Spleen (tissue), 13 donors: ENCODE measurements at places on chromosomes 1 and 21. TPM values are rescaled to one million over a fixed set of nuclear protein-coding genes. Genes with fewer than 3 reads are reported as not detected.

PLA2G2C gene
- not detected for total RNA-seq

SEC16B gene
- 8.1 TPM for total RNA-seq

RNF186 gene
- not detected for total RNA-seq

IFI44 gene
- total RNA-seq, result 32.3 TPM

ORC1 gene
- total RNA-seq, result 0.94 TPM

CBR1 gene
- 35.6 TPM for total RNA-seq

RUNX3 gene
- total RNA-seq, result 52.3 TPM

PACC1 gene
- total RNA-seq, result 8.2 TPM

SNRNP40 gene
- total RNA-seq, result 52.3 TPM

DNA sequence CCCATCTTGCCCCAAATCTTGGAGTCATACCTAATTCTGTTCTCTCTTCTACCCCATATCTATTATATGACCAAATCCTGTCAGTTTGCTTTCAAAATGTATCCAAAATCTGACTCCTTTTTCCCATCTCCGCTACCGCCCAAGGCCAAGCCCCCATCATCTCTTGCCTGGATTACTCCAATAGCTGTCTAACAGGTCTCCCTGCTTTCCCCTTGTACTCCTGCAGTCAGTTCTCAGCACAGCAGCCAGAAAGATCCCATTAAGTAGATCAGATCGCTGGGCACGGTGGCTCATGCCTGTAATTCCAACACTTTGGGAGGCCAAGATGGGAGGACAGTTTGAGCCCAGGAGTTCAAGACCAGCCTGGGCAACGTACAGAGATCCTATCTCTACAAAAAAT is 19.8 kb downstream of the IQGAP3 start:
- no peaks in the 10 kb centered on the region for H3K27me3 ChIP-seq
- H3K27ac ChIP-seq, result no peak overlapping the region
- H3K4me3 ChIP-seq, result no peak overlapping the region
- DNase-seq, result no peak
- H3K4me1 ChIP-seq, result peaks cover 27% of the 10 kb centered on the region

- H3K27ac ChIP-seq, result peak overlapping the region; percentile 21
- peaks cover 15% of the 10 kb centered on the region for H3K4me1 ChIP-seq
Observed at GRCh38 chr1:89975540-89976125, 19.3 kb upstream of the ZNF326 start.

- no peak for DNase-seq
- H3K27ac ChIP-seq, result no peak overlapping the region
- H3K4me3 ChIP-seq, result no peak overlapping the region
- H3K4me1 ChIP-seq, result no peaks in the 10 kb centered on the region
- no peaks in the 10 kb centered on the region for H3K27me3 ChIP-seq
Observed at GRCh38 chr1:104768466-104768865, 1018.8 kb downstream of the AMY1C start.

- no peaks in the 10 kb centered on the region for H3K36me3 ChIP-seq
- no peaks in the 10 kb centered on the region for H3K27me3 ChIP-seq
- no peaks in the 10 kb centered on the region for H3K4me1 ChIP-seq
- no peak overlapping the region for H3K27ac ChIP-seq
Observed at GRCh38 chr1:222844411-222844779, 29.6 kb downstream of the DISP1 start.

- peak overlapping the region; percentile 70 for H3K27ac ChIP-seq
- DNase-seq, result no peak
- H3K36me3 ChIP-seq, result no peaks in the 10 kb centered on the region
- no peak overlapping the region for H3K4me3 ChIP-seq
Observed at GRCh38 chr1:115332813-115333608, 5.0 kb downstream of the NGF start.

GRCh38 chr1:235503403-235504121 is 690 bp downstream of the B3GALNT2 start:
- peaks cover 21% of the 10 kb centered on the region for H3K4me1 ChIP-seq
- H3K4me3 ChIP-seq, result peak overlapping the region; percentile 73
- H3K27ac ChIP-seq, result peak overlapping the region; percentile 79
- no peaks in the 10 kb centered on the region for H3K36me3 ChIP-seq

GRCh38 chr1:92784021-92784638 is 778 bp downstream of the EVI5 start:
- H3K4me3 ChIP-seq, result peak overlapping the region; percentile 66
- no peak for DNase-seq
- peaks cover 36% of the 10 kb centered on the region for H3K4me1 ChIP-seq
- peak overlapping the region; percentile 93 for H3K27ac ChIP-seq

DNA sequence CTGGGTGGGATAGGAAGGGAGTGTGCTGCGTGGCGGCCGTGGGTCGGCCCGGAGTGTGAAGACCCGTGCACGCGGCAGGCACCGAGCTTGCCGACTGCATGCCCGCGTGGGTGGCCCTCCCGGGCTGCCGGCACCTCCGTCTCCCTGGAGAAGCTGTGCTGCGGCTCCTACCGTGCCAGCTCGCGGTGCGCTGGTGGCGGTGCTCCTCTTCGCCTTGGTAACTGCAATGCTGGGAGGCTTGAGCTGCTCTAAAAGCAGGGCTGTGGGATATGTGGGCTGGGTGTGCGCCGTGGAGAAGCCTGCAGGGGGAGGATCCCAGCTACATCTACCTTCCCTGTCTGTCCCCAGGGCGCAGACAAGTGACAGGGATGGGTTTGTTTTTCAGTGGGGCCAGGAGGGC is 2.4 kb downstream of the GABRD start:
- H3K36me3 ChIP-seq, result no peaks in the 10 kb centered on the region
- peaks cover 30% of the 10 kb centered on the region for H3K27me3 ChIP-seq
- no peak overlapping the region for H3K27ac ChIP-seq
- DNase-seq, result no peak
- H3K4me3 ChIP-seq, result no peak overlapping the region
- peaks cover 7% of the 10 kb centered on the region for H3K4me1 ChIP-seq

GRCh38 chr1:188237573-188238348 is 1409.0 kb downstream of the PLA2G4A start:
- H3K27me3 ChIP-seq, result no peaks in the 10 kb centered on the region
- no peak overlapping the region for H3K4me3 ChIP-seq
- no peaks in the 10 kb centered on the region for H3K36me3 ChIP-seq
- no peaks in the 10 kb centered on the region for H3K4me1 ChIP-seq
- H3K27ac ChIP-seq, result no peak overlapping the region

DNA sequence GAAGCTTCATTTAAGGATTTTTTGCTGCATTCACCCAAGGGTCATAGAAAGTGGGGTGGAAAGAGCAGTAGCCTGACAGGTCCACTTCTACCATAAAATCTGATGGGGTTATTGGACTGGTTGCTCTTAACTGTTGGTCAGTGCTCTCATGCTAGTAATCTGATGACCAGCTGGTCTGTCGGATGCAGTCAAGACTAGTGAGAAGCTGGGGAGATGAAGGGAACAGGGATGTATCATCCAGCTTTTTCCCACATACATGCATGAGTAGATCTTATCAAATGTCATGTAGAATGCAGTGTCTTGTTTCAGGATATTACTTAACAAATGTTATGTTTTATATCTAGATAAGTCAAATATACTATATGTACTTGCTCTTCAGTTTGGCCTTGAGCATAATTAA is 11.1 kb downstream of the ATP1B1 start:
- H3K4me3 ChIP-seq, result no peak overlapping the region
- no peaks in the 10 kb centered on the region for H3K4me1 ChIP-seq
- no peak overlapping the region for H3K27ac ChIP-seq
- DNase-seq, result no peak

DNA sequence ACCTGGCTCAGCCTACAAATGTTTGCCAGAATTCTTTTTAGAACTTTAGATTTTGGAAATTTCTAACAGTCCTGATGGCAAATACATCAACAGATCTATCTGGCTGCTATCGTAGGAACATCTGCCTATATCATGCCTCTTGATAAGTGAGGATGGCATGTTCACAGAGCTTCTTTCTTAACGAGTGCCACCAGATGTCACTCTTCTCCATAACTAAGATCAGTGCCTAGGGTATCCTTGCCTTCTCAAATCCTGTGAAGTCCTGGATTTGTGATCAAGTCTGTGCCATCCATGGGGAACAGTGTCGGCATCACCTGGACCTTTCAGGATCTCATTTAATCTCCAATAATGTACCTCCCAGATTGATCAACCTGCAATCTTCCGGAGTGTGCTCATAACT is 36.5 kb upstream of the CD5L start:
- no peak overlapping the region for H3K27ac ChIP-seq
- H3K27me3 ChIP-seq, result no peaks in the 10 kb centered on the region
- H3K4me1 ChIP-seq, result no peaks in the 10 kb centered on the region
- no peaks in the 10 kb centered on the region for H3K36me3 ChIP-seq
- no peak for DNase-seq

GRCh38 chr1:3763351-3764125 is 9.0 kb upstream of the SMIM1 start:
- H3K4me3 ChIP-seq, result no peak overlapping the region
- peaks cover 4% of the 10 kb centered on the region for H3K27me3 ChIP-seq
- no peaks in the 10 kb centered on the region for H3K4me1 ChIP-seq
- H3K27ac ChIP-seq, result no peak overlapping the region
- no peak for DNase-seq

- no peak for DNase-seq
- H3K4me3 ChIP-seq, result no peak overlapping the region
- H3K27ac ChIP-seq, result no peak overlapping the region
- no peaks in the 10 kb centered on the region for H3K27me3 ChIP-seq
- no peaks in the 10 kb centered on the region for H3K36me3 ChIP-seq
Observed at GRCh38 chr1:115814685-115815398, 26.1 kb downstream of the NHLH2 start.
